ENCODE measurements at places on chromosomes 3 and 15.

DNA sequence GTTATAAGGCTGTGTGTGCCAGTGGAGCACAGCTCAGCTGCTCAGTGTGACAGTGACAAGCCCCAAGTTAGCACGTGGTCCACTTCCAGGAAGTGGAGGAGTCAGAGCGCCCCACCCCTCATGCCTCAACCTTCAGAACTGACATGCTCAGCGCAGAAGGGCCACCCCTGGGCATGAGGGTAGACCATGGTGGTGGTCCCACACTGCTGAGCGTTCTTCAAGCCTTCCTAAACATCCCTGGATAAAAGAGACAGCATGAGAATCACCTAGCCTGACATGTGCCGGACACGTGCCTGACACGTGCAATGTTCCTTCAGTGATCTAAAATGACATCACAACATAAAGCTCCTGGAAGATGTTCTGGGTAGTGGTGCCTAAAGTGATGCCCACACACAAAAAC is 16.8 kb downstream of the ATP10A start:
- no peak for DNase-seq

- DNase-seq = no peak
These were observed 4.8 kb downstream of the RBPMS2 start for GRCh38 chr15:64770626-64771025.

DNA sequence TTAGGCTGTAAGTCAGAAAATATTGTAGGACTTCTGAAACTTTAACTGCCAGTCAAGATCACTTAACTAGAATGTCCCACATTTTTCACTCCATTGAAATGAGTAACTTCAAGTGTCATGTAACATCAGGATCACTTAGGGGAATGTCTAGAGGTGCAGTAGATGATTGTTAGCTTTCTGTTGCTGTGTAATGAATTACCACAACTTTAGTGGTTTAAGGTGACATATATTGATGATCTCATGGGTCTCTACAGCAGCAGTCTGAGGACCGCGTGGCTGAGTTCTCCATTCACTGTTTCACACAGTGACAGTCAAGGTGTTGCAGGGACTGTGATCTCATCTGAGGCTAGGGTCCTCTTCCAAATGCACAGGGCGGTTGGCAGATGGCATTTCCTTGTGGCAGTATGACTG is 82.7 kb downstream of the SLC25A26 start:
- no peak for DNase-seq

DNA sequence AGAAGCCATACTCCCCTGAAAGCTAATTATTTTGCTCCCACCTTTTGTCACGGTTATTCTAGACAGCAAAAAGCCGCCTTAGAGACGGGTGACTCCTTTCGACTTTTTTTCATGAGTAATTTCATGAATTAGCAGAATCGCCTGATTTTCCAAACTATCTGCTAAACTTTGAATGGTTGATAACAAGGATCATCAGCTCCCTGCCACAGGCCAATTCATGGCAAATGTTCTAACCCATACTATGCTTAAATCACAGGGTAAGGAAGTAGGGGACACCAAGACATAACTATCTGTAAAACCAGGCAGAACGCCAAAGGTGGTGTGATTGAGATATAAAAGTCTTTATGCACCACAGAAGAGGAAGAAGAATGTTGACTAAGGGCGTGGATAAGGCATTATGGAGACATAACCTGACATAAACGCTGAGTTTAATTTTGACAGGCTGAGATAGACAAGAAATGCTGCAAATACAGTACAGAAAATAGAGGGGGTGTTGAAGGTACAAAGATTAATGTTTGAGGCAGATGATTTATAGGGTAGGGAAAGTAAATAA is 891 bp upstream of the DMXL2 start:
- DNase-seq = peak; percentile 55

GRCh38 chr15:39586387-39587095 is 5.7 kb downstream of the THBS1 start:
- no peak for DNase-seq

GRCh38 chr3:197793247-197793646 is 2.2 kb downstream of the LRCH3 start:
- DNase-seq = peak; percentile 73

GRCh38 chr3:172476347-172476746 is 28.1 kb upstream of the GHSR start:
- DNase-seq = no peak
